ENCODE measurements at places on chromosomes 6 and 20.

DNA sequence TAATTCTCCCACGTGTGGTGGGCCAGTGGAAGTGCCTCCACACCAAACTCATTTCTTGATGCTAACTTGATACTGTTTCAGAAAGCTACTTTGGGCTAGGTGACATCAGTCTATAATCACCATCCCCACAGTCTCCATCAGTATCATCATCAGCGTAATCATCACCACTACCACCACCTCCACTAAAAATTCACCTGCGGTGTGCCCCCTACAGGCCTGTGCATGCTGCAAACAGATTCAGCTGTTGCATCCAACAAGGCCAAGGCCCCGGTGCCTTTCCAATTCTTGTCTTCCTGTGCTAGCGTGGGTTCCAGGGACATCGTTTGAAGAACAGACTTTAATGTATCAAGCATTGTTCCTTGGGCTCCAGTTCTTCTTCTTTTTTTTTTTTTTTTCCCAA is 201.3 kb upstream of the EXOC2 start:
- no peak for DNase-seq

DNA sequence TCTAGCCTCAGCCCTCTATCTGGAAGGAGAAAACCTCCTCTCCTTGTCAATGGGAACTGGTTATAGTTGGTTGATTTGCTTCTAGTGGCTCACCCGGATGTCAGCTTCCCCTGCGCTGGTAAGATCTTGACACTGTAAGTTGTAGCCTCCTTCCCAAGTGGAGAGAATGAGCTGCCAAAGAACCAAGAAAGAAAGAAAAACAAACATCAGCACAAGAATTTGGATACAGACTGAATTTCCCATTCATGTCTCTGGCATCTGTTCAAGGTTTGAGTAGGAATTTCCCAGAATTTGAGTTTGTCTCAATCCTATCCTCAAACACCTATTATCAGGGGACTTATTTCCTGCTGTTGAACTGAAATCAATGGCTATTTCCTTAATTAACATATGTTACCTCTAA is 44.1 kb downstream of the ELOVL2 start:
- DNase-seq = no peak

GRCh38 chr6:12479881-12480280 is 189.7 kb downstream of the EDN1 start:
- peak; percentile 10 for DNase-seq

- no peak for DNase-seq
These were observed 50.8 kb downstream of the KAT14 start for GRCh38 chr20:18188434-18188833.

GRCh38 chr6:112717401-112717800 is 370.3 kb downstream of the RFPL4B start:
- DNase-seq = no peak

- no peak for DNase-seq
These were observed 222.8 kb downstream of the UST start for GRCh38 chr6:148969603-148970061.

DNA sequence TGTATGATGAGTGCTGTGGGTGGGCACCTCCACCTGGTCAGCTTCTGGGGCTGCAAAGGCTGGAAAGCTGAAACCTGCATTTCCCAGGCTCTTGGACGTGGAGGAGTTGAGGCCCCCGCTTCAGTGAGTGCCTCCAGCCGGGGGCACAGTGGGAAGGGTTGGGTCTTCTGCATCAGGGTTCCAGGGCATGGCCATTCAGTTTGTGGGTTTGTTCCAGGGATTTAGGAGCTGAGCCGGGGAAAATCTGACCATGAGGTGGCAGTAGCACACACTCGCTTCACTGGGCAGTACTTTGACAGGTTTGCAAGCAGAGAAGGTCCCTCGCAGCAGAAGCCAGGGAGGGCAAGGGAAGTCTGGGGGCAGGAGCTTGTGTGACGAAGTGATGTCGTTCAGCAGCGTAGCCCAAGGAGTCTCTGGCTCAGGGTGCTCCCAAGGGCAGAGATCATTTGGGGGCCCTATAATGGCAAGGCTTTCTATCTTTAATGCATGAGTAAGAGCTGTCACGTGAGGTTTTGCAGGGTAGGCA is 69.5 kb upstream of the SULF2 start:
- no peak for DNase-seq

DNA sequence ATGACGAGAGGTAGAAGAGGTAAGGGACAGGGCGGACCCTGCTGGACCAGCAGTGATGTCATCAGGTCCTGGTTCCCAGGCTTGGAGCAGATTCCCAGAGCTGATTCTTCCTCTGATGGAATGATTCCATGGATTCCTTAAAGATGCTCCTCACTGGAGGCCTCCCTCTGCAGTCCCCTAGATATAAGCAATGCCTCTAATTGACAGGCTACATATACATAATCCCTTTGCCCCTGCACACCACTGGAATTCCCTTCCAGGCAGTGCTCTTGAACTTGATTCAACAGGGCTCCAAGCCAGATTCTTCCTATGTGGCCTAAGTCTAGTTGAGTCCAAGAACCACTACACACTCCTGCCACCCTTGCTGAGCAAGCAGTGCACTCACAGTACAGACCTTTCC is 52.3 kb upstream of the L3MBTL3 start:
- no peak for DNase-seq

GRCh38 chr6:43517505-43518357 is 842 bp downstream of the POLR1C start:
- DNase-seq = no peak

GRCh38 chr6:39905640-39905975 is 28.7 kb downstream of the MOCS1 start:
- DNase-seq = no peak

GRCh38 chr20:19495905-19496703 is 262.0 kb upstream of the RIN2 start:
- DNase-seq = no peak

All from BJ (cell line).